ENCODE measurements at places on chromosomes 7 and 10.

DNA sequence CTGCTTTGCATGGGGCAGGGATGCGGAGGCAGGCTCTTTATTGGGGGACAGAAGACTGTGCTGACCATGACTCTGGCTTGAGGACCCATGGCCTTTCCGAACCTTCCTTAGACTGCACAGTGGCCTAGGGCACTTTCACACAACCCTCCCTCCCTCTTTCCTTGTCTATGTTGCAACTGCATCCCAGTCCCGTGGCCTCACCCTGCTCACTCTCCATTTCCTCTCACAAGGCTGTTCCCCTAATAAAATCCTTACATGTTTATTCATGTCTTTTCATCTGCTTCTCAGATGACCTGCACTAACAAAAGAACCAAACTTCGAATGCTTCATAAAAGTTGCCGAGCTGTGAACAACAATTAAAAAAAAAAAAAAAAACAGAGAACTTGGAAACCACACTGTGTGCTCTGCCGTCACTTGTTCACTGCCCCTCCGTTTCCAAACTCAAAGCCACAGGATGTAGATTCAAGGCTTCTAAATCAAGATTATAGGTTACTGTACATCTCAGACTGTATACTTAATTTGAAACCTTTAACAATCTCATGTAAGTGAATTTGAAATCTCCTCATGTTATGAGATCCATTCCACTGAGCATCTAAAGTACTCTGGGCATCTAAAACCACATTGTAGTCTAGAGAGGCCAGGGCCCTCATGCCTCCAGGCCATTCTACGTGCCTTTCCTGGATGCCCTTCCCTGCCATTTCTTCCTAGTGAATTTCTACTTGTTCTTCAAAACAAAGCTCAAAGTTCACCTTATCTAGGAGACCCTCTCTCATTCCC is 265.9 kb downstream of the SNX13 start:
- DNase-seq: no peak

GRCh38 chr7:68967598-68967997 is 630.7 kb upstream of the AUTS2 start:
- DNase-seq: no peak

DNA sequence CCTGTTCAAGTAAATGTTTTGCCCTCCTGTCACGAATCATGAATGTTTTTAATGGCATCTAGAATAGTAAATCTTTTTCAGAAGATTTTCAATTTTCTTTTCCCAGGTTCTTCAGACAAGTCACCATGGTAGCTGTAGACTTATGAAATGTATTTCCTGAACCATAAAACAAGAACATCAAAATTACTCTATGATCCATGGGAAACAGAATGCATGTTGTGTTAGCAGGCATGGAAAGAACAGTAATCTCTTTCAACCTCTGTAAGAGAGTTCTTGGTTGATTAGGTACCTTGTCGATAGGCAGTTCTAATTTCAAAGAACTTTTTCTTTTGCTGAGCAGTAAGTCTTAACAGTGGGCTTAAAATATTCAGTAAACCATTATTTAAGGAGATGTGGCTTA is 17.6 kb downstream of the AKR1C1 start:
- DNase-seq: no peak

GRCh38 chr10:97013568-97013967 is 172.2 kb downstream of the SLIT1 start:
- DNase-seq: no peak

DNA sequence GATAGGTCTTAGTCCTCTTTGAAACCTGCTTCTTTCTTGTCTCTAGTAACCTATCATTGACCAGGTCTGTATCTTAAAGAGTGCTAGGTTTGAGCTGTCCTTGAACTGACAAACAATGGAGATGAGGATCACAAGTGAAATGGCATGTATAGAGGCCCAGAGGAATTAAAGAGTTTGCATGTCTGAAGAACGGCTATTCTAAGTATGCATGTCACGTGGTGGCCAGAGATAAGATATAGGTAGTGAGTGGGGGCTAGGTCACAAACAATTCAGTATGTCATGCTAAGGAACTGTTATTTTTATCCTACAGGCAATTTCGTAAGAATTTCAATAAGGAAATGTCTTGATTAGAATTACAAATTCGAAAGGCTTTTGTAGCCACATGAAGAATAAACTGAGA is 95.3 kb downstream of the SUGCT start:
- no peak for DNase-seq

DNA sequence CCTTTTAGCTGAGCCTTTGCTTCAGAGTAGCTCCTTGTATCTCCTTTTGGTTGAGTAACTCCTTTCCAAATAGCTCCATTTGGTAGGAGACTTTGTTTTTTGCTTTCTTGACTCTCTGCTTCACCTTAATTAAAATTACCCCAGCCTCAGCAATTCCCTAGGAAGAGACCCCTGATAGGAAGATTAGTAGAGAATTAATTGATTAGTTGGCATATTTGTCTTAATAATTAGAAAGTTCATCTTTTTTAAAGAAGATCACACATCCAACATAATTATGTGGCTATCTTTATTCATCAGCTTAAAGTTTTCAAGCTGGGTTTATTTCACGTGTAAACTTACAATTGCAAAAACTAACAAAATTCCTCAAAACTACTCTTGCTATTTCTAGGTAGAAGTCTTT is 119.1 kb downstream of the LRRN3 start:
- no peak for DNase-seq

DNA sequence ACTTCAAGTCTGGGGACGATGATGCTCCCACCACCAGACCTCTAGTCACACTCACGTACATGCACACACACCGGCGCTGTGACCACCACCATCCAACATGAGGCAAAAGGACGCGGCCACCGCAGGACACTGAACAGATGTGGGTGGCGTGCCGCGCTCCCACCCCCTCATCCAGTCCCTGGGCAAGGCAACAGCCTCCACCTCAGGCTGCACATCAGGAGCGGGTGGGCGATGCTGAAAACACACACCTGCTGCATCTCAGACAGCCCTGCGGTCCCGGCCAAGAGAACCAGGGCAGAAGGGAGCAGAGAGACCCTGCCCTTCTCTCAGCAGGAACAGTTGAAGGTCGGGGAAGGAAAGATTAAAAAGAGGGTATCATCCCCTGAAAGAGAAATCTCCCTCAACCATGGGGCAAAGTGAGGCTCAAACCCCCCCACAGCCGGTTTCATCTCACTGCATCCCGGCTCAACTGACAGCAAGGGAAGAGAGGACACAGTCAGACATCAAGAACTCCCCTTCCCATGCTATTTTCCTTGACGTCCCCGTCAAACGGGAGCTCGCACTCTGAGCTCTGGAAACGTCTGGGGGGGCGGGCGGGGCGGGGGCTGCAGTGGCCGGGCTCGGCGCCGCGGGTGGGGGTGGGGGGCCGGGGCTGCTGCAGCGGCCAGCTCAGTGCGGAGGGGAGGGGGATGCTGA is 1.1 kb downstream of the CAMK2G start:
- no peak for DNase-seq

GRCh38 chr10:17713758-17714157 is 38.2 kb upstream of the TMEM236 start:
- DNase-seq: no peak

- DNase-seq: peak; percentile 25
These were observed 52.4 kb upstream of the GTF2IRD1 start for GRCh38 chr7:74401137-74401859.

- no peak for DNase-seq
These were observed 52.2 kb downstream of the ERCC6 start for GRCh38 chr10:49486738-49487137.

DNA sequence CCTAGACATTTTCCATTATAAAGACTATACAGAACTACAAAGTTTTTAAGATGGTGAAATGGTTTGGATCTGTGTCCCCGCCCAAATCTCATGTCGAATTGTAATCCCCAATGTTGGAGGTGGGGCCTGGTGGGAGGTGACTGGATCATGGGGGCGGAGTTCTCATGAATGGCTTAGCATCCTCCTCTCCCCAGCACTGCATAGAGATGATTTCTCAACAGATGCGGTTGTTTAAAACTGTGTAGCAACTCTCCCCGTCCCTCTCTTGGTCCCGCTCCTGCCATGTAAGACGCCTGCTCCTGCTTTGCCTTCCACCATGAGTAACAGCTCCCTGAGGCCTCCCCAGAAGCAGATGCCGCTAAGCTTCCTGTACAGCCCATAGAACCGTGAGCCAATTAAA is 1.6 kb downstream of the FAM133B start:
- peak; percentile 74 for DNase-seq

GRCh38 chr10:66684581-66684980 is 241.3 kb upstream of the LRRTM3 start:
- no peak for DNase-seq

- DNase-seq: no peak
These were observed 45.7 kb downstream of the UNC5B start for GRCh38 chr10:71258046-71258445.
